A549 treated with Mapracorat at 1 μM for 4 hours (cell line): ENCODE measurements at places on chromosomes 4 and X. TPM values are rescaled to one million over a fixed set of nuclear protein-coding genes. Genes with fewer than 3 reads are reported as not detected.

TMPRSS11F gene
- not detected in 5 replicates for total RNA-seq

POU3F4 gene
- total RNA-seq = not detected in 5 replicates

RXFP1 gene
- not detected in 5 replicates for total RNA-seq

DLG3 gene
- 4.2 to 5.6 TPM (median 4.9 TPM) in 5 replicates for total RNA-seq
